ENCODE measurements at places on chromosomes 3 and 15.

GRCh38 chr15:47477341-47477740, 240.0 kb upstream of the SEMA6D start:
- DNase-seq, result no peak

GRCh38 chr3:58888087-58888486, 161.7 kb downstream of the CFAP20DC start:
- DNase-seq, result no peak

DNA sequence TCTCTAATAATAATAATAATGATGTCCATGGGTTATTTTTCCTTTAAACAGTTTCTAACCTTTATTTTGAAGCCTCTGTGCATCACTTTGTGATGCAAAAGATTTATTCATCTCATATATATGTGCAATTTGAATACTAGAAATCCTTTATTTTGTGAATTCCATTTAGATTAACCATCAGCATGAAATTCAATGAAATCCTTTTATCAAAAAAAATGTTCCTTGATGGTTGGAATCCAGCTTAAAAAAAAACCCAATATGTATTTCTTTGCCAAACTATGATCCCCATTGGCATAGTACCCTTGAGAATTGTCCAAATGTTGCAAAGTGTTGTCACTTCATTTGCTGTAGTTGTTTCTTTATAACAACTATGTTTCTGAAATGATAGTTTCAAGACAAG, 7.4 kb downstream of the TBC1D23 start:
- DNase-seq, result no peak

- no peak for DNase-seq
Measured at GRCh38 chr3:129504471-129505100, 23.9 kb upstream of the RHO start.

DNA sequence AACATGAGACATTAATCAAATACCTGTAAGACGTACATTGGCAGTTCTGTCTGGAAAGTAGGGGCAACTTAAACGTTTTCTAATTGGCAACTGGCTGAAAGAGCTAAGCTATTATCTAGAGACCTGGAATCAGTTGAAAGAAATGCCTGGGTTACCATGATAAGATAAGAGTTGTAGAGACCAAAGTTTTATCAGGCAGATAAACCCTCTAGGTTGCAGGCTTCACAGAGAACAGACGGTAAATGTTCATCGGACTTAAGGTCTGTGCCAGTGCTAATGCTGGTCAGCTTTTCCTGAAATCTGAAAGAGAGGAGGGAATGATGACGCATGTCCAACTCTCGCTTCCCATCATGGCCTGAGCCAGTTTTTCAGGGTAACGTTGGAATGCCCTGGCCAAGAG, 196.2 kb downstream of the ROBO2 start:
- no peak for DNase-seq

DNA sequence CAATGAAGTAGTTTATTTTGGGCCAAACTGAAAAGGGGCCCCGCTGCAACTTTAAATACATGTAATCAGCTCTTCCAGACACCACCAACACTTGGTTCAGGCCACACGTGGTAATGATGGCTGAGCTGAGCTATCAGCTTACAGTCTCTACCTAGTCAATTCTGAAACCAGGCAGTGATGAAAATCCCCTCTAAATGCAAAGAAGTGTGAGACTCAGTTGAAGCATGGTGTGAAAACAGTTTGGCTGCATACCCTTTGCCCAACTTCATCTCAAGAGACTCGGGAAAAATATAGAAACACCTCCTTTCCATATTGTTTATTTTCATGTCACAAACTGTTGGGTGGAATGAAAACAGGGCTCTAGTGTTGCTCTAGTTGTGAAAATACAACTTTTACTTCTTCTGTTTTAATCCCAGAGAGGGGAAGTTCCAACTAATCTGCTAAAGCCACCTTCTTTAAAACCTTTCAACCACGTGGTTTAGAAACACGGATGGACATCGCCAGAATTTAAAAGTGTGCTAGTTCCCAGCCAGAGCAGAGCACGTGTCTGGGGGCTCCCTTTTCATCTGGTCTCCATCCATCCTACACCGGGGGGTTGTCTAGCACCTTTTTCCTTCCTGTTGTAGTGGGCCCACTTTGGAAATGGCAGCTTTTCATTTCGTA, 229.1 kb downstream of the EPHB1 start:
- DNase-seq, result no peak

GRCh38 chr3:126961191-126961790, 21.6 kb upstream of the PLXNA1 start:
- DNase-seq, result no peak

DNA sequence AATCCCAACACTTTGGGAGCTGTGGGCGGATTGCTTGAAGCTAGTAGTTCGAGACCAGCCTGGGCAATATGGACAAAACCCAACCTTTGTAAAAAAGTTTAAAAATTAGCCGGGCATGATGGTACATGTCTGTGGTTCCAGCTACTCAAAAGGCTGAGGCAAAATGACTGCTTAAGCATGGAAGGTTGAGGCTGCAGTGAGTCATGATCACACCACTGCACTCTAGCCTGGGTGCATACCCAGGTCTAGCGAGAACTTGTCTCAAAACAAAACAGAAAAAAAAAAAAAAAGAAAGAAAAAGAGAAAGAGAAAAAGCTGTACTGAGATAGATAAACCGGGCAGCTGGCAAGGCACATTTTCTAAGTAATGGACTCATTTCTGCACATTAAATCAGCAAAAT, 10.6 kb downstream of the ARPP19 start:
- DNase-seq, result no peak

GRCh38 chr15:54681584-54681983, 515.2 kb downstream of the RSL24D1 start:
- no peak for DNase-seq

GRCh38 chr15:70166506-70167087, 68.9 kb upstream of the TLE3 start:
- DNase-seq, result no peak

GRCh38 chr15:51341366-51342226, at the start of gene GLDN:
Gene GLDN, plus strand, starts transcription at chr15:51341655. Its CDS starts 30 bp downstream, at chr15:51341685.
- DNase-seq, result peak; percentile 12

DNA sequence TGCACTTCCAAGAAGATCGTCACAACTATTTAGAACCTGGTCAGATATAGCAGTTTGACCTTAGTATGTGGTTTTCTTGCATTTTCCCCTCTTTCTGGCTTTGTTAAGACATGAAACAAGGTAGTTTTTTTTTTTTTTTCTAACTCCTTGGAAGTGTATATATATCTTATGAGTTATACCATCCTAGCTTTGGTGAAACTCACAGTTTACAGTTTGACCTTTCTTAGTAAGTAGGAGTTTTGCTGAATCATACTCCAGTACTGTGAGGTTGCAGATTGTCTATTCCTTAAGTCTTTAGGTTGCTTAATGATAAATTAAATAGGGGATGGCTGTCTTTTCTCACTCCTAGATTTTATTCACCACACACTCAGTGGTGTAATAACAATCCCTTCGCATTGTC, 325.0 kb downstream of the RBMS3 start:
- DNase-seq, result no peak

DNA sequence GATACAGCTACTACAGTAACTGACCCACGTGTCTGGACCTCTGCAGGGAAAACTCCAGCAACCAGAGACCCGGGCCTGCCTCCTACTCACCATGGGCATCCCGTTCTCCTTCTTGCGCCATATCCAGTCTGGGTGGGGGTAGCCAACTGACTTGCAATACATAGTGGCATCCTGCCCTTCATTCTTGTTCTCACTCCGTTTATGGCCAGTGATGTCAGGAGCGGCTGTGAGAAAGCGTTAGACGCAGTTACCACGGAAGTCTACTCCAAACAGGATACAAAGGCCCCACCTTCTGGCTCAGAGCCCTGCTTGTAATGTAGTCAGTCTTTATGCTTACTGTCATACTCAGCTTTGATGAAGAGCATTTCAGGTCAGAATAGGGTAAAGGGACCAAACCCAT, 59.6 kb downstream of the NPTN start:
- no peak for DNase-seq

- DNase-seq, result no peak
Measured at GRCh38 chr3:38647217-38647970, 2.1 kb downstream of the SCN5A start.

- no peak for DNase-seq
Measured at GRCh38 chr3:179807588-179807987, 154.7 kb downstream of the USP13 start.

DNA sequence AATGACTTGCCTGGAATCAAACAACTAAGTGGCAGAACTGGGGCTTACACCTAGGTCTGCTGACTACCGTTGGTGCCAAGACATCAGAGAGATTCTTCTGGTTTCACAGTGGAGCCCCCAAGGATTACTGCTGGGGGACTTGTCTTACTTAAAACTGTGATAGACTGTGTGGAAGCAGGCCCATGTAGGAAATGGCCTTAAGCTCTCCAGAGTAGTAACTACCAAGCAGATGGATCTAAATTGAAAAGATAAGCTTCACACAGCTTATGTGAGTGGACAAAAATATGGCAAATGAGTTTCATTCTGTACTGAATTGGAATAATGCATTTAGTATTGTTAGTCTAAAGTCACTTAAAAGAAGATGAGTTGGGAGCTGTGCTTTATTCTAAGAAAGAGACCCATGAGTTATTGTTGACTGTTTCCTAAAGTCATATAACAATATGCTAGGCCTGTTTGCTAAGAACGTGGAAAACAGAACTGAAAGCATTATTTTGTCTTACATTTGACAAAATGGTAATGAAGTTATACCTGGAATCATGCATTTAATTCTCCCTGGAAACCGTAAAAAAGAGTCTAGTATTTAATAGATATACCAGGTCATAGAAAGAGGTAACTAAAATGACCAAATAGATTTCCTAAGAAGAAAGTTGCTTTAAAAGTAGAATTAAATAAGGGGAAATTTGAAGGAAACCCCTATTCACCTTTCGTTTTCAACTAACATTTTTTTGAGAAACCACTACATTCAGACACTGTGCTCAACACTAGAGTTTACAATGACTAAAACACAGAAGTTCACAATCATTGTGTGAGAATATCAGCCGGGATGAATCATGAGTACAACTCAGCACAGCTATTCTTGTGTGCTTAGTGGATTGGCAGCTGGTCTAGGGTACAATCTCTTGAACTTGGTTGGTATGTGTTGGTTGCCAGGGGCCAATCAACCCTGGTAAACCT, 13.0 kb upstream of the MAPK6 start:
- peak; percentile 52 for DNase-seq

DNA sequence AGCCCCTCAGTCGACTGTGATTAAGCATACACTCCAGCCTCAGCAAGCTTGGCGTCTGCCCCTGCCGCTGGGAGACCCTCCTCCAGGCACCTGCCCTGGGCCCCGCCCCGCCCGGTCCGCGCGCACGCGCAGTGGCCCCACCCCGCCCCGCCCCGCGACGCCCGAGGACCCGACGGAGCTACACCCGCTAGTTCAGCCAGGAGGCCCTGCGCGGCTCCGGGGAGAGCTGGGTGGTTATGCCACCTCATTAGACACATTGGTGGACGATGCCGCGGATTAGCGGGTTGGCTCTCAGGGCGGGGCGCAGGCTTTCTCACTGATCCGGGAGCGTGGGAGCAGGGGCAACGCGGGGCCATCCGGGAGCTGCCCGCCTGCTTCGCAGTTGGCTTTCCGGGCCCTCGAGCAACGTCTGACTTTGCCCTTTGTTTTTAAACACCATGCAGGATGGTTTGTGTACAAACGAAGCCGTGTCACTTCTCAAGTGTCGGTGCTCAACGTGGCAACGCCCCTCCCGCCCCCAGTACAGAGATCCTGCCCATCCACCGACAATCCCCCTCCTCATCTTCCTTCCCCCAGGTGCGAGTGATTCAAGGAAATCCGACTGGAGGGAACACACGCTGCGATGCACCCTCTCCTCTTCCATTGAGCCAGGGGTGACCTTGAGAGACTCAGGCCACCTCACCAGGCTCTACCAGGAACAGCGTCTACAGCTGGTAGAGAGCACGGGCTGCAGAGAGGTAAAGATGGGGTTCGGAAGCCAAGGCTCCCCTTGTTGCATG, 109.3 kb downstream of the SHQ1 start:
- peak; percentile 23 for DNase-seq

GRCh38 chr3:3665961-3666640, 133.1 kb upstream of the LRRN1 start:
- no peak for DNase-seq

GRCh38 chr3:61152071-61152470, 99.2 kb downstream of the FHIT start:
- DNase-seq, result no peak

- no peak for DNase-seq
Measured at GRCh38 chr3:137332297-137332696, 374.5 kb downstream of the IL20RB start.

DNA sequence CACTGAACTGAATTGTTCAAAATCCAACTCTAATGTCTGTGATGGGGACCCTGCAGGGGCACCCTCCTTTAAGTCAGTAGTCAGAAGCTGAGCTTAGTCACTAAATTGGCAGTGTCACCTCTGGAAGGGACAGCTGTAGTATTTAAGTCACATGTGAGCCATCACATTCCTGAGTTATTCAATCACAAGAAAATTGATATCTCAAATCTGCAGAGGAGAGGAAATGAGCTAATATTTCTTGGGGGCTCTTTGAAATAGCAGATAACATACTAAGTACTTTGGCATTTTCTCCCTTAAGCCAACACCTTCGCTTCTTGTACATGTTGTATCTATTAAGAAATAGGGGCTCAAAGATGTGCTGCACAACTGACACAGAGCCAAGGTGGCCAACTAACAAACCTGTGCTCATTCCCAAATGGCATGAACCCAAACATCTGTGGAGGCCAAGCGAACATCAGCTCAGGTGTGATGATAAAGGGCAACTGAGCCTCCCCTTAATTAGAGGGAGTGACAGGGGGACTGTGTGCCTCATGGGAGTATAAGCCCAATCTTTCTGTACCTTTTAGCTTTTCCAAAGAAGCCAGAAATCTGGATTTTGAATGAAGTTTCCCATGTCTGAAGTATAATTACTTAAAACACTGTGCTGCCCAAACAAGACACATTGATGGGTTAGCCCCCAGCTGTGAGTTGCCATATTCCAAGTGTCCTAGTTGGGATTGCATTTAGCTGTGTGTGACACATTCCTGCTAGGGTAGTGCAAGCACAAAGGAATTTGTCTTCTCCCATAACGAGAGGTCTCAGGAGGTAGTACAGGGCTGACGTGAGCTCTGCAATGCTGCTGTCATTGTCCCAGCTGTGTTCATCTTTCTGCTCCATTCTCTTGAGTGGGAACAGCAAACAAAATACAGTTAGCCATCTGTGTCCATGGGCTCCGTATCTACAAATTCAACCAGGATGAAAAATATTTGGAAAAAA, 63.3 kb downstream of the ABHD5 start:
- no peak for DNase-seq

Data from A549 (cell line).